Lower leg skin (tissue), 4 donors: ENCODE measurements at places on chromosomes 12 and 14.

DNA sequence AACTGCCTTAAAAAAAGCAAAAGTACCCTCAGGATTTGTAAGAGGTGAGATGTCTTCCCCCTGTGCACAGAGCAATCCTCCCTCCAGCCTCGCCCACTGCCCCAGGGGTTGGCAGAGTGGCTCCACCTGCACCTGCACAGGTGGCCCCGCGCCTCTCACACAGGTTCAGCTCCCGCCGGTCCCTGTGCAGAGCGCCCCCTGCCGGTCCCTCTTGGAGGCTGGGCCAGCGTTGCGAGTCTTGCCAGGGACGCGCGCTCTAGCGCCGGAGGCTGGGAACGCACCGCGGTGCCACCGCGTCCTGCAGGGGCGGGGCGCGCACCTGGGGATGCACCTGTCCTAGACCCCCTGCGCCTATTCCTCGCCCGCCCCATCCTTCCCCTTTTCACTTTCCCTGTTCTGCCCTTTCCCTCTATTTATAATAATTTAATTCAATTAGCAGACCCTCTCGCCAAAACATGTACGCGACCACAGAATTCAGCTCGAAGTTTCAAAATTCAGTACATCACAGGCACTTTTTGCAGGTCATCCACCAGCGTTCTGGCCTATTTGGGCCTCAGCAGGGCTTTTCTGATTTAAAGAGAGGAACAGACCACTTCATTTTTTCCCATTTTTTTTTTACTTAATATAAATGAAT lies 618.6 kb downstream of the AACS start:
- DNase-seq: no peak

GRCh38 chr12:4857472-4858291 lies 52.0 kb upstream of the KCNA1 start:
- peak; percentile 92 for DNase-seq

DNA sequence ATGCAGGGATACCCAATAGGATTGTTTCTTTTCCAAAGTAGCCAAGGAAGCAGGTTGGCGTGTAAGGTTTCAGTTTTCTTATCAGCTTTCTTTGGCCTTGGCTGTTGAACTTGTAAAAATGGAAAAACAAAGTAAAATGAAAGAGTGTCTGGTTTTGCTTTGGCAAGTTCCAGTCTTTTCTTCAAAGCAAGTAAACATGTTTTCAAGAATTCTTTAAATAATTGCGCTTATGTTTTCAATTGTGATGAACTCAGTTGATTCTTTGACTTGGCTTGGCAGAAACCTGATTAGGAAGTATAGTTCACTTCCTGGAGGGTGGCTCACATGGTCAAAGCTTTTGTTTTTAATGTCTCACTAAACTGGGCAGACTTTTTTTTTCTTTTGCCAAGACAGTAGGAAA lies 112.2 kb upstream of the USP44 start:
- DNase-seq: no peak

DNA sequence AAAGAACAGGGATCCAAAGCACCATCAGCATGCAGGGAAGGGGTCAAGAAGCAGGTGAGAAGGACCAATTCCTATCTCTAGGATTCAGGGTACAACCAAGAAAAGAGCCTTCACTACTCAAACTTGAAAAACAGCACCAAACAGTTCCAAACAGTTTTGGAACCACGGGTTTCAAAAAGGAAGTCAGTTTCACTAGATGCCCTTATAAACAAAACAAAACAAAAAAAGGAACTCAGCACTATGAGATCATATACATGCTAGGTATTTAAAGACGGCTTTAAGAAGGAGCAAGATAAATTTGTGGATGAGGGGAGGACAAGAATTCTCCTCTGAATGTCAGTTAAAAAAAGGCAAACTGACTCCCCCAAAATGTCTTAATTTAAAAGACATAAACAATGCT lies 6.0 kb downstream of the INSM2 start:
- no peak for DNase-seq

DNA sequence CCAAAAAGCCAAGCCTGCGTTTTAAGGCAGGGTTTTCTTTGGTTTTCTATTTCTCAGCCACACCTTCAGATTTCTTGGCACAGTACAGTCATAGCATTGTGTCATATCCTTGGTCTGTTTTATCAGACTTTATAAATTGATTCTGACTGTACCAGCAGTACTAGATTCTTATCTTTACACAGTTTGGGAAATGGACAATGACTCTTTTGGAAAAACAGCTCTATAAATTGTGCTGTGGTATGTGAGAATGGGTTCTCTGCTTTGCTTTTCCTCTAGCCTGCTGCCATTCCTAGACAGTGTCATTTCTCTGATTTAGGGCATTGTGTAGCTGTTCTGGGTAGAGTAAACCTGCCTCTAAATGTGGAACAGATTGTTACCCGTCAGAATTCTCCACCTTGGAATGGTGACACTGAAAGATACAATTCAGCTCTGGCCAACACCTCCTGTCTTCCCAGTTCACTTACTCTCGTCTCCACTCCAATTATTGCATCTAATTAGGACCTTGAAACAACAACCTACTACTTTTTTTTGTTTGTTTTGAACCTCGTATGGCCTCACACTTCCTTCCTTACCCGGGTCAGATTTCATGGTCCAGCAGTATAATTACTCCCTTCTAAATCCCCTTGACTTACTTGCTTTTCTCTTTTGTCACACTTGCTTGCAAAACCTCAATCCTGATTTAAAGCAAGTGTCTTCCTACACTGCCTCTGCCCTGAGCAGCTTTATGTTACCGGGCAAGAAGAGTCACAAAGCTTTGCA lies 226.3 kb downstream of the ERC1 start:
- DNase-seq: no peak

DNA sequence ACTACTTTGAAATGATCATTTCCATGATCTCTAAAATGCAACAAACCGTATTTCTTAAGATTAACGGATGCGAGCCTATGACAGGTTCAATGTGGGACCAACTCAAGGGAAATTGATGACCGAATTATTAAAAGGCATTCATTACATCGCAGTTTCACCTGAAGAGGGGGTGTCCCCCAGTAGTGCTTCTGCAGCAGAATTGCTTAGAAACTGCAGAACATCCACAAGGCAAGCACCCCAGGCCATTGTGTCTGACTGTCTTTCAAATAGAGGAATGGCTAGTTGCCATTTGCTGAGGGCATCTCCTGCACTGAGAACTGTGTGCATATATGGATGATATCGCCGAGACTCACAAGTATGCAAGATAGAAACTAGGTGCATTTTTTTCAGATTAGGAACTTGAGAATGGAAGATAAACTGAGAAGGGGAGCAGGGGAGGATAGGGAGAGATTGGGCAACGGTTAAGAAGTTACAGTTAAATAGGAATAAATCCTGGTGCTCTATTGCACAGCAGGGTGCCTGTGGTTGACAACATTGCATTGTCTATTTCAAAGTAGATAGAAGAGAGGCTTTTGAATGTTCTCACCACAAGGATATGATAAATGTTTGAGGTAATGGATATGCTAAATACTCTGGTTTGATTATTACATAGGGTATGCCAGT lies 234.3 kb upstream of the PLEKHG7 start:
- no peak for DNase-seq

GRCh38 chr14:56122301-56122700 lies 4.1 kb downstream of the PELI2 start:
- DNase-seq: no peak

- DNase-seq: no peak
Measured at GRCh38 chr12:57226588-57227314, 2.8 kb upstream of the SHMT2 start.

DNA sequence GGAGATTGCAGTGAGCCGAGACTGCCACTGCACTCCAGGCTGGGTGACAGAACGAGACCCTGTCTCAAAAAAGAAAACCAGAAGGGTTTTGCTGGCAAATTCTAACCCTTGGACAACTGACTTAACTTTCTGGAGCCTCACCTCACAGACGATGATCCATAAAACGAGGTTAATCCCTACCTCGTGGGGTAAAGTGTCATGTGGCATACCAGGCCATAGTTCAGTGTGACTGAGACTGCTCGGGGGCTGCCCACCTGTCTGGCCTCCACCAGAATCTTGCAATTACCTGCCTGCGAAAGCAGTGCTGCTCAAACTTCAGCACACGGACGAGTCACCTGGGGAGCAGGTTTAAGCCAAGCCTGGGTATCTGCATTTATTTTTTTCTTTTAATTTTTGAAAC lies 26.8 kb downstream of the P2RX4 start:
- no peak for DNase-seq

DNA sequence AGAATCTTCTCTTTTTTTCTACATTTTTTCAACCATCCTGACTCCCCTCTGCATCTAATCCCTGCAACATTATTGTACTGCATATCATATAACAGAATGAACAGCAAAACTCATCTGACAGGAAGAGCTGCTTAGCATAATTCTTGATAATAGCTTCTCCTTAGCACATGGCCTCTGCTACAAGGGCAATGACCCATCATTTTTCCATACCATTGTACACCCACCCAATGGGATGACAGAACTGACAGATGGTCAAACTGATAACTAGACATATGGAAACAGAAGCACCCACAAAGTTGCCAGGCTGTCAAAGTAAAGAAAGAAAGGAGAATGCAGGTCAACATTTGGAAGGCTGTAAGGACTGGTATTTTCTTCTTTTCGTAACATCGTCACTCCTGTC lies 390.4 kb upstream of the USP15 start:
- no peak for DNase-seq

- DNase-seq: no peak
Measured at GRCh38 chr12:75115748-75116147, 93.9 kb downstream of the KCNC2 start.

DNA sequence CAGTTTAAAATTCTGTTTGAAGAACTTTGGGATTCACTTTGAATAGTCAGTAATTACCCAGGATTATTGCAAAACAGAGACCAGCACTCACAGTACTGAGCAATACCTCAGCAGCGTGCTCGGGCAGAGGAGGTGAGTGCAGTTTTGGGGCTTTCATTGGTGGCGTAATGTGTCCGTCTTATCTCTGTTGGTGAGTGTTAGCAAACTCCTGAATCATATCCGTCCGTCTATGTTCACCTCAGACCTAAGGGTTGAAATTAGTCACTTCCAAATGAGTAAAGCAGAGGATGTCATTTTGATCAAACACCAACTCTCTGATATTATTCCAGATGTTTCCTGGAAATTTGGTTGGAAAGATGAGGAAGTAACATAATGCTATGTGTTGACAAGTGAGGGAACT lies 82.8 kb downstream of the BORCS5 start:
- DNase-seq: no peak

GRCh38 chr12:22477894-22478287 lies 66.5 kb downstream of the C2CD5 start:
- DNase-seq: no peak

DNA sequence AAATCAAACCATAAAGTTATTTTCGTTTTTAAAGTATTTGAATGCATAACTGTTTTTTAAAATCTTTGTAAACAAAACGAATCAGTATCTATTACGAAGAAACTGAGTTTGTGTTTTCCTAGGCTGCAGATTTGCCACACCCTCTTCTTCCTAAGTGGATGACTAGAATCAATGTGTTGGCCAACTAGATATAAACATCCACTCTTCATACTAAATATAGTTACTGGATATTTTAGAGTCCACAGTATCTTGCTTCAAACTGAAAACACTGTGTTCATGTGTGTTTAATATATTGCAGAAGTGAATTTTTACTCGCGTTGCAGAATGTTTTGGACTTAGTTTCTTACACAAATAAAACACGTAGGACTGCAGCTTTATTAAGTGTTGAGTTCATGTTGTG lies 63.2 kb downstream of the KLHL28 start:
- no peak for DNase-seq

DNA sequence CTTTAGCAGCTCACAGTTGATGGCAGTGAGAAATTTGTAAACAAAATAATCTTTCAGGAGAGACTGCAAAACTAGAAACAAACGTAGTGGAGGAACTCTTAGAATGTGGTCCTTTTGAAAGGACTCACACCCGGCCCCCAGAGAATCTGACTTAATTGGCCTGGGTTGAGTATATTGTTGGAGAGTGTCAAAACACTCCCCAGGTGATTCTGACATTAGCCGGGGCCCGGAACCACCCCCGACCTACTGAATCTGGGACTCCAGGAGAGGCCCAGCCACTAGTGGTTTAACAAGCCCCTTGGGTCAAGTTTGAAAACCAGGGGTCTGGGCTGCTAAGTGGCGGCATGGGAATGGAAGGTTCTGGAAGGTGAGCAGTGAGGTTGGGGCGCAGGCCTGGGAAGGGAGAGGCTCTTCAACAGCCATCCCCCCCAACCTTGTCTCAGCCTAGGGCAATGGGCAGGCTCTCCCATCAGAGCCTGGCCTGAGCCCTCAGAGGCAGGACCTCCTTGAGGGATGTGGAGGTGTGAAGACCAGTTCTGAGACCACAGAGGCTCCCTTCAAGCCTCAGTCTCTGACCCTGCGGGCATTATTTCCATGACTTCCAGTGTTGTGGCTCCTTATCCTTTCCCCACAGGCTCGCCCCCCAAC lies 1.1 kb upstream of the ELK3 start:
- DNase-seq: no peak

GRCh38 chr12:100251917-100252316 lies 15.0 kb downstream of the DEPDC4 start:
- DNase-seq: no peak

GRCh38 chr12:132397934-132398385 lies 68.6 kb upstream of the GALNT9 start:
- no peak for DNase-seq

GRCh38 chr14:61673305-61673704 lies 22.0 kb upstream of the HIF1A start:
- DNase-seq: no peak

DNA sequence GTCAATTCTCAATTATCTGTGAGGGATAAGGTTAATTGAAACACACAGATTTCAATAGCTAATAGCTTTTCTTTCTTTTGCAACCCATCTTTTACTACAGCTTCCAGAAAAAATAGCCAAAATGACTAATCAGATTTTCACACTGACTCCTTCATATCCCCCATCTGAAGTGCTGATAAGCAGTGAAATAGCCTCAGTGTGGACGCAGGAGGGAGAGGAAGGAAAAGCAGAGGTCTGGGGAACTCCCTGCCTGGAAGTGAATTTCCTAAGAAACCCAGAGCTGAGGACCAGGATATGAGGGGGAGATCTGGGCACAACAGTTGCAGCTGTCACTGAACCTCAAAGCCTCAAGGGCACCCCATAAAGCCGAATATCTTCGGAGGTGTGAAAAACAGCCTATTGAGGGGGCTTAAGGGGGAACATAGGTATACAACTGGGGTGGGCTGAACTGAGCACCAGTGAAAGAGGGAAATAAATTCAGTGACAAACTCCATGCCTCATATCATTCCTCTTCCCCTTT lies 60.9 kb downstream of the EMP1 start:
- no peak for DNase-seq

GRCh38 chr14:79351011-79351410 lies 860.3 kb downstream of the DIO2 start:
- no peak for DNase-seq

DNA sequence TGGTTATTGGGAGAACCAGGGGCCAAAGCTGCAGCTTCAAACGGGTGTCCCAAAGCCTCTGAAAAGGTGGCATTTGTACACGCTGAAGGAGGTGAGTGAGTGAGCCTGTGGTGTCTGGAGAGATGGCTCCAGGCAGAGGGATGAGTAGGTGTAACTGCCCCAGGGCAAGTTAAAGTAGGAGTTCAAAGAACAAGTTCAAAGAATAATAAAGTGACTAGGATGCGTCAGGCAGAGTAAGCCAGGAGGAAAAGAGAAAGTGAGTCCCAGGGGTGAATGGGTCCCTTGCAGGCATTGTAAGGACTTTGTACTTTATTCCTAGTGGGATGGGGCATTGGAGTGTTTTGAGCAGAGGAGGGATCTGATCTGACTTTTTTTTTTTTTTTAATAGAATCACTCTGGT lies 201.4 kb upstream of the PWP1 start:
- DNase-seq: peak; percentile 12

GRCh38 chr12:93773122-93773871 lies 96.1 kb downstream of the CRADD start:
- no peak for DNase-seq

- DNase-seq: no peak
Measured at GRCh38 chr14:59406454-59407245, 58.5 kb downstream of the GPR135 start.

- DNase-seq: no peak
Measured at GRCh38 chr12:31337952-31338351, 12.0 kb upstream of the SINHCAF start.
